ENCODE measurements at places on chromosomes 2 and 18.
A peak's percentile ranks its signal among the peaks of the same experiment; 100 is the strongest.

- DNase-seq = no peak
Observed at GRCh38 chr2:197307236-197307932, 3.2 kb downstream of the ANKRD44 start.

- DNase-seq = no peak
Observed at GRCh38 chr2:205496772-205497171, 185.5 kb upstream of the NRP2 start.

- peak; percentile 69 for DNase-seq
Observed at GRCh38 chr2:219331560-219332213, 857 bp downstream of the RESP18 start.

DNA sequence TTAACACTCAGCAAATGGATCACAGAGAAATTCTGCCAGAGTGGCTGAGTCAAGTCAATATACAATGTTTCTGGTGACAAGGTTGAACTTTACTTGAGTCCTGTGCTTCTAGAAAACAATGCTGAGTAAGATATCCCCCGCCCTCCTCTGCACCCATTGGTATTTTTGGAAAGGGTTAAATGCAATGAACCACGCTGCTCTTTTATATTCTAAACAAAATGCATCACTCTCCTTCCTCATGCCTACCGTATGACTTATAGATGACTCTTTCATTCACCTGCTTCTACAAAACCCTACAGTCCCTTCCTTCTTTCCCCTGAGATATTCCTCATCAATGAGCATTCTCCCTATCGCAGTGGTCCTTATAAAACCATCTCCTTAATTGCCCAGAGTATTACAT is 168.8 kb downstream of the TXNL1 start:
- no peak for DNase-seq

GRCh38 chr18:21663578-21663977 is 41.0 kb downstream of the ABHD3 start:
- DNase-seq = no peak

Measured in WTC11 (cell line).